Stimulated activated CD4-positive, alpha-beta T cell treated with anti-CD3 and anti-CD28 coated beads, Interleukin-1b, Interleukin-23, amount 100 ng/mL, for 48 hours (primary cell): ENCODE measurements at places on chromosomes 13 and 19.

DNA sequence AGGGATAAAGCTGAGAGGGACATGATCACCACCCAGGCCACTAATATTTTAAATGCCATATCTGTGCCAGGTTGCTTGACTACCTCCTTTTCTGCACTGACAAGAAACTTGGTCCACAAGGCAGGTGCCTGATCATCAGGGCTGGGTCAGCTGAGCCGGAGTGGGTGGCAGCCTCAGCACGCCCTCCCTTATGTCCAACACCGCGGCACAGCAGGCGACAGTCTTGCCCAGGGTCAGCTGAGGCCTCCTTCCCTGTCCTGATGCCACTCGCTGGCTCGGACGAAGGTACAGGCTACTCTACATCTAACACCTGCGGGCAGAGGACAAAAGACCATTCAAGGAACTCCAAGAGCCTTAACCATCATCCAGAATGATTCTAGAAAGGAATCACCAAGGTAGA, 16.9 kb downstream of the ZC3H4 start:
- no peak for DNase-seq

DNA sequence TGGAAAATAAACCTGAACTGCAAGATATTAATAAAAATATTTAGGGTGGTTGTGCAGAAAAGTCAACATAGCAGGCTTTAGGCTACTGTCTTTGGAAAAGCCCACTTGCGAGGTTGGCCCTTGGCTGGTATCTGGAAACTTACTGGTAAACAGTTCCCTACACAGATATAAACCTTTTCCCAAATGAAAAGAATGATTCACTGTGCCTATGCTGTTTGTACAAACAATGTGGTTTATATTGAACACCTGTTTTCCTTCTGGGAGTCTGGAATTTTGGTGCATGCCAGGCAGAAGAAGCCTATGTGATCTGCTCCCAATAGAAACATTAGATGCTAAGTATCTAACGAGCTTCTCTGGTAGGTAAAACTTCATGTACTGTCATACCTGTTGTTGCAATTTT, 29.7 kb upstream of the SOHLH2 start:
- DNase-seq: no peak

GRCh38 chr19:40279120-40279551, 6.0 kb downstream of the AKT2 start:
- no peak for DNase-seq

- no peak for DNase-seq
Observed at GRCh38 chr13:112868308-112868707, 100.7 kb upstream of the MCF2L start.

DNA sequence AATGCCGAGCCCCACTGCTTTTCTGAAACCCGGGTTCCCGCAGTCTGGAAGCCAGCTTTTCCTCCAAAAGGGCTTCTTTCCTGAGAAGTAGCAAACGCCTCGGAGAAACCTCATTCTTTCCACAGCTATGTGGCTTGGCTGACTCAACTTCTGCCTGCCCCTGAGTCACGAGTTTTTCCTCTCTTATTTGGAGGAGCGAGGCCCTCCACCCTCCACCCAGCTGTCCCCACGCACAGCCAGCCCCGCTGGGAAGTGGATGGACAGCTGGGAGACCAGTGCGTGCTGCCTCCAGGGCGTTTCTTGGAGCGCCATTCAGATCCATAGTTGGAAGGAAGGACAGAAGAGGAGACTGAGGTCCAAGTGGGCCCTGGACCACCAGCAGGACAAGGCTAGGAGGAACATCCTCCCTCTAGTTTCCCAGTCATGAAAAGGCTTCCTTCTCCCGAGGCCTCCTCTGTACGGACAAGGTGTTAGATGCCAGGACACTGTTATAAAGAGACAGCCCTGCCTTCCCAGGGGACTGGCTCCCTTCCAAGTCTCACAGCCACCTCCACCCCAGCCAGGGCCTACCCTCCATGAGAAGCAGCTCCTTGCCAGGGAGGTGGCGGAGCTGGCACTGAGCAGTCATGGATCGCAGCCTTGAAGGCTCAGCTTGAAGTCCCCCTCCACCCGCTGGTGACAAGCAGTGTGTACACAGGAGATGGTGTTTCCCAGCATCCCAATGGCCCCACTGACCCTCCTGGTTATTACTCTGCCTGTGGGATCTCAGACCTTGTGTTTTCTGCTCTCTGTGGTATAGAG, 2.5 kb upstream of the PLEKHF1 start:
- peak; percentile 61 for DNase-seq

- DNase-seq: no peak
Observed at GRCh38 chr19:41384351-41384750, 8.0 kb downstream of the TMEM91 start.
